ENCODE measurements at places on chromosomes 3 and 15.

DNA sequence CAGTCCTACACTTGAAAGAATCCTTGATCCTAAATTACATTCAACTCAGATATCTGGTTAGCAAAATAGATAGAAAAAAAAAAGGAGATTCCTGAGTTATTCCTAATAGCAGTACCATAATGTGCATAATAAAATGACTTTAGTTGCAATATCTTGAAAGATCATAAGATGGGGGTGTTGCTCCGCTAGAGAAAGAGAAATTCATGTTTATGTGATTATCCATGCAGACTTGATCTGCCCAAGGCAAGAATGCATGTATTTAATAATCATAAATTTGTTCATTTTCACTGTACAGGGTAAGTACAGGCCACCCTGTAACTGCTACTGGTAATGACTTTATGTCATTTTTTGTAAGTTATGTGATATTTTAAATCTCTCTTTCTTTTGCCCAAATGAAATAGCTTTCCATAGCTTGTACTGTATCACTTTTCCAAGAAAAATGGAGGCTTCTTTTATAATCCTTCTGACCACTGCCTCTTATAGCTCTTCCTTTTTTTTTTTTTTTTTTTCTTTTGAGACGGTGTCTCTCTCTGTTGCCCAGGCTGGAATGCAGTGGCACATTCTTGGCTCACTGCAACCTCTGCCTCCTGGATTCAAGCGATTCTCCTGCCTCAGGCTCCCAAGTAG lies 84.6 kb downstream of the HCN4 start:
- H3K36me3 ChIP-seq, result no peaks in the 10 kb centered on the region
- H3K4me1 ChIP-seq, result no peaks in the 10 kb centered on the region
- no peak overlapping the region for H3K4me3 ChIP-seq

- no peaks in the 10 kb centered on the region for H3K36me3 ChIP-seq
- no peaks in the 10 kb centered on the region for H3K4me1 ChIP-seq
- no peak for DNase-seq
- no peak overlapping the region for H3K4me3 ChIP-seq
- no peaks in the 10 kb centered on the region for H3K27me3 ChIP-seq
- no peak overlapping the region for H3K27ac ChIP-seq
These were observed 165.2 kb downstream of the ZPLD1 start for GRCh38 chr3:102599819-102600576.

- H3K27me3 ChIP-seq, result no peaks in the 10 kb centered on the region
- no peak overlapping the region for H3K27ac ChIP-seq
- no peak for DNase-seq
- no peaks in the 10 kb centered on the region for H3K4me1 ChIP-seq
- no peak overlapping the region for H3K4me3 ChIP-seq
These were observed 24.0 kb upstream of the DGKG start for GRCh38 chr3:186385856-186386602.

GRCh38 chr3:124276539-124277143 lies 284.7 kb upstream of the ROPN1 start:
- H3K36me3 ChIP-seq, result no peaks in the 10 kb centered on the region
- H3K4me1 ChIP-seq, result peaks cover 3% of the 10 kb centered on the region
- H3K4me3 ChIP-seq, result no peak overlapping the region
- no peaks in the 10 kb centered on the region for H3K27me3 ChIP-seq

DNA sequence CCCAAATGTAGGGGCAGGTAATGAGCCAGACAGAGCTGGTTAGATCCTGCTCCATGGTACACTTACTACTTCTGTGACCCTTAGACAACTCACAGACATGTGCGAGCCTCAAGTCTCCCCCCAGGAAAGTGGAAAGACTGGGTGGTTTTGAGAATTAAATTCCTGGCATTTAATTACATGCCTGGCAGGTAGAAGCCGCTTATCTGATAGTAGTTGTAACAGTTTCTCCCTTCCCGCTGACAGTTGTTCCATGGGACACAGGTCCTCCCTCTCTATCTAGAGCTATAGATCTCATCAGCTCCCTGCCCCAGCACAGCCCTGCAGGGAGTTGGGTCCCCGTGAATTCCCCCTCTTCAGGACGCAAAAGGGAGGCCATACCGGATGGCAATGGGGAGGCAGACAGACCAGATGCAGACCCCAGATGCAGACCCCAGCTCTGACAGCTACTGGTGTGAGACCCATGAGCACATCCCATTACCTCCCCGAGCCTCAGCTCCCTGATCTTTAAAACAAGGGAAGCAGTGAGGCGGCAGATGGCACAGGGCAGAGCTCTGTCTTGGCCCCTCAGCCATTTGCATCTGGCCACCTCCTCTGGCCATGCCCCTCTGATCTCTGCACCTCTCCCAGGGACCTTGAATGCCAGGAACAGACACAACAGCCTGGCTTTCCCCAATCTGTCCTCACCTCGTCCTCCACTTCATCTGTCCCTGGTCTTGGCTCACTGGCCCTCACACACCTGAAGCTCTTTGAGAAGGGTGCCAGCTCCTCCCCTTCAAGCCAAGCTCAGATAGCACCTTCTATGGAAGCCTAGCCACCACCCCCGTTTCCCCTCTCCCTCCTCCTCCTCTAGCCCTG lies 34.1 kb upstream of the NR2C2 start:
- no peak overlapping the region for H3K27ac ChIP-seq
- H3K4me1 ChIP-seq, result no peaks in the 10 kb centered on the region
- no peaks in the 10 kb centered on the region for H3K27me3 ChIP-seq
- no peak overlapping the region for H3K4me3 ChIP-seq
- H3K36me3 ChIP-seq, result no peaks in the 10 kb centered on the region

DNA sequence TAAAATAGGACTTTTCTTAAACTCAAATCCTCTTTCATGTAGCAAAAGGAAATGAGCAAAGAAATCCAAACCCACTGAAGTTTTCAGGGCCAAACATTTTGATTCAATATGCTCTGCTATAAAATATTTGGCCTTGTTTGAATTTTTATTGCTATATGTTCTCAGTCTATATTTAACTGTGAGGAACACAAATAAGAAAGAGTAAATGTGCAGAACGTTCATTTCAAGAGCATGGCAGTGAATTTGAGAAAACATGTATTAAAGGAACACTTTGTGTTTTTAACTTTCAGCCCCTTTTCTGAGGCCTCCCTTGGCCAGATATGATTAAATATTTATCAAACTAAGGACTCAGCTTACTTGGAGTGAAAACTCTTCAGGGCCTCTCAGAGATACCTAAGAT lies 124.7 kb upstream of the CCNL1 start:
- H3K4me1 ChIP-seq, result no peaks in the 10 kb centered on the region
- H3K27ac ChIP-seq, result no peak overlapping the region
- DNase-seq, result no peak
- no peaks in the 10 kb centered on the region for H3K36me3 ChIP-seq
